ENCODE measurements at places on chromosomes 5 and 9. TPM values are rescaled to one million over a fixed set of nuclear protein-coding genes. Genes with fewer than 3 reads are reported as not detected.

GRCh38 chr5:159883522-159883950 lies 32.7 kb upstream of the ADRA1B start:
- H3K4me3 ChIP-seq = no peak overlapping the region
- no peak overlapping the region for H3K27ac ChIP-seq
- peaks cover 5% of the 10 kb centered on the region for H3K4me1 ChIP-seq
- H3K27me3 ChIP-seq = no peaks in the 10 kb centered on the region

GRCh38 chr5:127801751-127802476 lies 98.7 kb downstream of the CCDC192 start:
- H3K36me3 ChIP-seq = no peaks in the 10 kb centered on the region
- H3K27ac ChIP-seq = no peak overlapping the region
- no peak for DNase-seq
- H3K4me1 ChIP-seq = no peaks in the 10 kb centered on the region
- H3K27me3 ChIP-seq = no peaks in the 10 kb centered on the region

DNA sequence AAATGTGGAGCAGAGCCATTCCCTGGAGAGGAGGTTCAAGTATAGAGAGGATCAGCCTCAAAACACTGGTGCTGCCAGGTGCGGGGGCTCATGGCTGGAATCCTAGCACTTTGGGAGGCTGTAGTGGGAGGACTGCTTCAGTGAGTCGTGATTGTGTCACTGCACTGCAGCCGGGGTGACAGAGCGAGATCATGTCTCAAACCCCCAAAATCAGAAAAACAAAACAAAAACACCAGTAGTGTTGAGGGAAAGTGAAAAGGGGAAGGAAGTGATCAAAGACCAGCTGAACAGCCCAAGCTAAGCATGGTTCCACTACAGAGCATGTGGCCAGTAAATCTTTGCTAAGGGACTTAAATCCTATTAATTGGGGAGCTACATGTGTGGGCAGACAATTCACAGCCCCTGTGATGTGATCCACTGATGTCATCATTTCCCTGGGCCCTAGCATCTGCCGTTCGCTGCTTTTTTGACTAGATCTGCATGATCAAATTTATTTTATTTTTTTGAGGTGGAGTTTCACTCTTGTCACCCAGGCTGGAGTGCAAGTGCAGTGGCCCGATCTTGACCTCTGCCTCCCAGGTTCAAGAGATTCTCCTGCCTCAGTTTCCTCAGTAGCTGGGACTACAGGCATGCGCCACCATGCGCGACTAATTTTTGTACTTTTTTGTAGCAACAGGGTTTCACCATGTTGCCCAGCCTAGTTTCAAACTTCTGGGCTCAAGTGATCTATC lies 2.7 kb upstream of the PCBD2 start:
- H3K27ac ChIP-seq = no peak overlapping the region
- no peak overlapping the region for H3K4me3 ChIP-seq
- H3K4me1 ChIP-seq = no peaks in the 10 kb centered on the region
- H3K36me3 ChIP-seq = peaks cover 9% of the 10 kb centered on the region
- no peaks in the 10 kb centered on the region for H3K27me3 ChIP-seq

DNA sequence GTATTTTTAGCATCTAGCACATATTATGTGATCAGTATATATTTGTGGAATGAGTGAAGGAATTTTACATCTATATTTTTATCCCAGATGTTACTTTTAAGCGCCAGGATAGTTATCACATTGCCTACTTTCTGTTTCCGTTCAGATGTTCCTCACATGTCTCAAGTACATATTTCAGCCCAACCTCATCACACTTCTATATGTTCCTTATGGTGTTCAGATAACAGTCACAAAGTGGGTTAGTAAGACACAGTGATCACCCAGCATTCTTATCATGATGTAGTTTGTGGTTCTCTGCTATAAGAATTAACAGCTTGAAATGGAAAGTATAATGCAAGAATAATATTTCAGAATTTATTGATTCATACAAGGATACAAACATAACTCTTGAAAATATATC lies 170.0 kb upstream of the RASA1 start:
- no peak overlapping the region for H3K4me3 ChIP-seq
- H3K27me3 ChIP-seq = no peaks in the 10 kb centered on the region
- DNase-seq = no peak
- no peaks in the 10 kb centered on the region for H3K36me3 ChIP-seq

- H3K36me3 ChIP-seq = no peaks in the 10 kb centered on the region
- peak; percentile 48 for DNase-seq
- peak overlapping the region; percentile 31 for H3K4me3 ChIP-seq
- H3K27me3 ChIP-seq = no peaks in the 10 kb centered on the region
- H3K4me1 ChIP-seq = peaks cover 6% of the 10 kb centered on the region
- no peak overlapping the region for H3K27ac ChIP-seq
These were observed 900 bp downstream of the RGS7BP start for GRCh38 chr5:64506567-64507263.

Gene PPP2R2B
- 0.49 TPM for total RNA-seq

DNA sequence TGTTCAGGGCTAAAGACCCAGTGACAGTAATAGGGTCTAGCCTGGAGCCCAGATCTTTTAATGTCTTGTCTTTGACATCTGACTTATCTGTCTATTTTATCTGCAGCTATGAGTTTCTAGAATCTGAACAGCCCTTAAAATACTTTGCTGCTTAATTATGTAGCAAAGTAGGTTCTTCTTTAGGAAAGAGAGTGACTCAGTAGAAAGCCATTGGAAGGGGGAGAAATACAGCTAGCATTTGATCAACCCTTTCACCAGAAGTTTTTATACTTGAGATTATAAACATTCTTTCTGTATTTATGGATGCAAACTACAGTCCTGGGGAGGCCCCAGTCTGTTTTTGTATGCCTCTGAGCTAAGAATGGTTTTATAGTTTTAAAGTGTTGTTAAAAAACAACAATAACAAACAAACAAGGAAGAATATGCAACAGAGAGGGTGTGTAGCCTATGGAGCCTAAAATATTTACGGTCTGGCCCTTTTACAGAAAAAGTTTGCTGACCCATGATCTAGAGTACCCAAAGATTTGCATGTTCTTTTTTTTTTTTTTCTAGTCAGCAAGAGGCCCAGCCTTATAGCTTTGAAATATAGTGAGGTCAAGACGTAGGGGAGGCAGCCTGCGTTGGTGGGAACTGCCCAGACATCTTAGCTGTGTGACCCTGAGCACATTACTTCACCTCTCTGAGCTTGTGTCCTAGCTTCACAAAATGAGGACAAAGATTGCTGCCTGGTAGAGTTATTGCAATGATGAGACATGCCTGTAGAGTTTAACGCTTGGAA lies 9.7 kb downstream of the GSN start:
- no peaks in the 10 kb centered on the region for H3K36me3 ChIP-seq
- DNase-seq = no peak
- H3K4me3 ChIP-seq = no peak overlapping the region
- H3K27me3 ChIP-seq = no peaks in the 10 kb centered on the region
- no peak overlapping the region for H3K27ac ChIP-seq

DNA sequence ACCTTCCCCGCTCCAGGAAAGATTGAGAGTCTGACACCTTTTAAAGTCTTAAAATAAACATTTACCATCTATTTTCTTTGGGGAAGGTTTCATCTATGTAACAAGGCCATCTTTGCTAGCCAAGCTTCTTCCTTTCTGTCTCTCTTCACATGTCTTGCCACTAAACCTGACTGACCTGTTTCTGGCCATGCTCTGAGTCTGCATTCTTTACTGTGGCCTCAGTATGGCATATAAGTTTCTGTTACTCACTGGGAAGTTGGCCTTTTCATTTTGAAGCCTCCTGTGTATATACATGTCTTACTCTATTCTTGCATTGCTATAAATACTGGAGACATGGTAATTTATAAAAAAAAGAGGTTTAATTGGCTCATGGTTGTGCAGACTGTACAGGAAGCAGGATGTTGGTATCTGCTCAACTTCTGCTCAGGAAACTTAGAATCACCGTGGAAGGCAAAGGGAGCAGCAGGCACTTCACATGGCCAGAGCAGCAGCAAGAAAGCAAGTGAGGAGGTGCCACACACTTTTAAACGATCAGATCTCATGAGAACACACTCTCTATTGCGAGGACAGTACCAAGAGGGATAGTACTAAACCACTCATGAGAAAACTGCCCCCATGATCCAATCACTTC lies 48.1 kb downstream of the KCNV2 start:
- H3K27ac ChIP-seq = no peak overlapping the region
- H3K36me3 ChIP-seq = no peaks in the 10 kb centered on the region
- no peaks in the 10 kb centered on the region for H3K4me1 ChIP-seq
- no peak overlapping the region for H3K4me3 ChIP-seq

GRCh38 chr5:143977891-143978461 lies 166.0 kb downstream of the HMHB1 start:
- H3K4me1 ChIP-seq = no peaks in the 10 kb centered on the region
- DNase-seq = no peak

GRCh38 chr9:34994260-34994899 lies 4.8 kb downstream of the DNAJB5 start:
- H3K27ac ChIP-seq = no peak overlapping the region
- no peak overlapping the region for H3K4me3 ChIP-seq
- no peaks in the 10 kb centered on the region for H3K27me3 ChIP-seq
- H3K36me3 ChIP-seq = no peaks in the 10 kb centered on the region
- no peak for DNase-seq

GRCh38 chr5:159449925-159450324 lies 119.6 kb upstream of the IL12B start:
- H3K27ac ChIP-seq = no peak overlapping the region
- DNase-seq = no peak
- H3K36me3 ChIP-seq = no peaks in the 10 kb centered on the region
- no peak overlapping the region for H3K4me3 ChIP-seq

Gene MEIKIN
- not detected for total RNA-seq

GRCh38 chr5:72369301-72369700 lies 49.1 kb downstream of the PTCD2 start:
- H3K27me3 ChIP-seq = no peaks in the 10 kb centered on the region
- DNase-seq = no peak

- no peak for DNase-seq
- H3K4me1 ChIP-seq = no peaks in the 10 kb centered on the region
- H3K4me3 ChIP-seq = no peak overlapping the region
- no peaks in the 10 kb centered on the region for H3K27me3 ChIP-seq
- H3K27ac ChIP-seq = no peak overlapping the region
These were observed 22.3 kb downstream of the COL5A1 start for GRCh38 chr9:134663753-134664415.

DNA sequence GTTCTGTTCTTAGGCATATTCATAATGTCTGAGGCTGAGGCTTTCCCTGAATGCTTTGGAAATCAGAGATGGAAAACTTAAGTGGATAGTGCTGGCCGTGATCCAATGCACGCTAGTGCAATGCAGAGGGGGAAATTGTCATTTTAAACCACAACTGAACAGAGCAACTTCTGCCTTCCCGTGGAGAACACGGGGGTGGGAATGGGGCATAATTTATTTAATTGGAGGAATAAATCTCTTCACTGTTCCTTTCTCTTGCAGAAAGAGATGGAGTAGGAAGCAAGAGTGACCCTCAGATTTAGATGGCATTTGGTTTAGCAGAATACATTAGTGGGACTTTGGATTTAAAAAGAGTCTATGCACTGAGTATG lies 22.9 kb upstream of the NREP start:
- H3K4me1 ChIP-seq = no peaks in the 10 kb centered on the region
- no peaks in the 10 kb centered on the region for H3K27me3 ChIP-seq
- no peaks in the 10 kb centered on the region for H3K36me3 ChIP-seq
- no peak for DNase-seq
- H3K27ac ChIP-seq = no peak overlapping the region
- H3K4me3 ChIP-seq = no peak overlapping the region

- H3K27ac ChIP-seq = no peak overlapping the region
- DNase-seq = no peak
- no peaks in the 10 kb centered on the region for H3K27me3 ChIP-seq
- H3K36me3 ChIP-seq = no peaks in the 10 kb centered on the region
- no peaks in the 10 kb centered on the region for H3K4me1 ChIP-seq
- no peak overlapping the region for H3K4me3 ChIP-seq
These were observed 78.9 kb downstream of the ALDH7A1 start for GRCh38 chr5:126516133-126516532.

DNA sequence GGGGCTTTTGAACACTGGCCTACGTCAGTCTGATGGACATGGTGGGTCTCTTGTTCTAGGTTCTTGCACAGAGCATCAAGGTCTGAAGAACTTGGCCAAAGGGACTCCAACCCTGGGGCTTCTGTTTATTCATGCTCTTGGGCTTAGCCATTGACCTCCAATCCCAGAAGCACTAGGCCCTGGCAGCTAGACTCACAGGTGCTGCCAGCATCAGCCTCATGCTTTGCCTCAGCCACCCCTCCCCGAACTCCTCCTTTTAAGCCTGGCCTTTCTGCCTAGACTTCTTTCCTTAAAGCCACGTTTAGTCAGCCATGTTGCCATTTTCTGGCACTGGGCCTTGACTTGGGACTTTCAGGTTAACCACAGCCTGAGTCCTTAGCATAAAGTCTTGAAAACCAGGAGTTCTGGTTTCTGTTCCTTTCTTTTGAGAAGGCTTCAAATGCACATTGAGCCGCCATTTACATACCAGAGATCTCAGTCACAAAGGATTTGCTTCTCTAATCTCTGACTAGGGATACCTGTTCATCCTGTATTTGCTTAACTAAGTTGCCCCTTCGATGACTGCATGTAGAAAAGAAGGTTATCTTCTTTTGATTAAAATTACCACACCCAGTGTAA lies 54.7 kb downstream of the ANGPTL2 start:
- no peak overlapping the region for H3K27ac ChIP-seq
- no peaks in the 10 kb centered on the region for H3K4me1 ChIP-seq
- H3K4me3 ChIP-seq = no peak overlapping the region
- DNase-seq = no peak
- H3K36me3 ChIP-seq = no peaks in the 10 kb centered on the region
- no peaks in the 10 kb centered on the region for H3K27me3 ChIP-seq

DNA sequence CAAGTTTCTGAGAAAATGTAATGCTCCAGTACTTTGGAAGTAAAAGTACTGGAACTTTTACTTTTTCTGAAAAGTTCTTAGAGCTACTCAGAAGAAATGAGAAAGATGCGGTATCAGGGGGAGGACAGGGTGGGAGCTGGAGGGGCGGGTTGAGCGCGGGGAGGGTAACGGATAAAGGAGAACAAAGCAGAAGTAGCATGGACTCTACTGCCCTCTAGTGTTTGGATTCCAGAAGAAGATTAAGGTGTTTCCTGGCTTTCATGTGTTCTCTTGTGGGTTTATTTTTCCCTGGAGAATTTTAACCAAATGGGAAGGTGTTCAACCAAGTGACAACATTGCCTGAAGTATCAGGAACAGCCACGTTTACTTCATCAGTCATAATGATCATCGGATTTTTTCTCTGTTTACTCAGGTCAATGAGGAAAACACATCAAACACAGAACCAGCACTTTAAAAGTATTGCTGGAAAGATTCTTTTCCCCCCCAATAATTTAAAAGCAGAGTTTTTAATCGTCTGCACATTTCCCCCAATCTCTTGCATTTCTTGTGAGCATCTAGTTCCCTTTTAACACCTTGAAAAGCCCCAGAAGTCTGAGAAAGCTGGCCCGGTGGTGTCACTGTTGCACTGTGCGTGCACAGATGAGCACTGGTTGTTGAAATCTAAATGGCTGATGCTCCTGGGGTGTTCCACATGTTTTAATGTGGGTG lies 190.6 kb downstream of the MPDZ start:
- no peaks in the 10 kb centered on the region for H3K27me3 ChIP-seq
- H3K27ac ChIP-seq = no peak overlapping the region
- no peaks in the 10 kb centered on the region for H3K36me3 ChIP-seq

Gene TMEFF1
- total RNA-seq = not detected

- H3K27me3 ChIP-seq = no peaks in the 10 kb centered on the region
- no peaks in the 10 kb centered on the region for H3K36me3 ChIP-seq
- DNase-seq = no peak
- H3K4me1 ChIP-seq = peaks cover 15% of the 10 kb centered on the region
- H3K27ac ChIP-seq = no peak overlapping the region
These were observed 23.3 kb upstream of the ABLIM3 start for GRCh38 chr5:149117970-149118369.

Gene C5orf52
- not detected for total RNA-seq
